ENCODE measurements at places on chromosomes 13 and 19.

DNA sequence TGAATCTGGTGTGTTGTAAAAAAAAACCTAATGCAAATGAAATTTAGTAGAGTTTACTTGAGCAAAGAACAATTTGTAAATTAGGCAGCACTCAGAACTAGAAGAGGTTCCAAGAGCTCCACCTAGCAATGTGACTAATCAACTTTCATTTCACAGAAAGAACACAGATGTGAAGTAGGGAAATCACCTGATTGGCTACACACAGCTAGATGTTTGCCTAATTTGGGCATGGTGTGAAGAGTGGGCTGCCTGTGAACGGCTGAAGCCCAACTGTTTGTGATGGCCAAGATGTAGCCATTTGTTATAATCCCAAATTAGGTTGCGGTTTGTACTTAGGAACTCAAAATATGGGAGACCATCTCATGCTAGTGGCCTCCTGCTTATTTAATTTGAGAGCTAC lies 724.4 kb upstream of the SLITRK5 start:
- no peak for DNase-seq

DNA sequence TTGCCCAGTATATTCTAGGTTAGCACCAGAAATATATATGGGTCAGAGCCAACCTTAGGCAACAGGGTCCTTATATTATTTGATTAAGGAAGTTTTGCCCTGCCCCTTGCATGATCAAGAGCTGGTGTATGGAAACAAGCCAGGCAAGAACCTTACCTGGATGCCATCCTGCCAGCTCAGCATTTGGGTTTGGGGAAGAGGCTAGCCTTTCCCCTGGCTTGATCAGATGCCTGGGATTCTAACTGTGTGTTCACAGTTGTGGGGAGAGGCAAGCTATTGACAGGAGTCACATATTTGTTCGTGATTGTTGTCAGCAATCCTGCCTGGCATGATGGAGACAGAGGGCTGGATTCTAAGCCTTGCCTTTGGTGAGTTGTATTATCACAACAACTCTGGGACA lies 260.0 kb upstream of the DACH1 start:
- DNase-seq = no peak

DNA sequence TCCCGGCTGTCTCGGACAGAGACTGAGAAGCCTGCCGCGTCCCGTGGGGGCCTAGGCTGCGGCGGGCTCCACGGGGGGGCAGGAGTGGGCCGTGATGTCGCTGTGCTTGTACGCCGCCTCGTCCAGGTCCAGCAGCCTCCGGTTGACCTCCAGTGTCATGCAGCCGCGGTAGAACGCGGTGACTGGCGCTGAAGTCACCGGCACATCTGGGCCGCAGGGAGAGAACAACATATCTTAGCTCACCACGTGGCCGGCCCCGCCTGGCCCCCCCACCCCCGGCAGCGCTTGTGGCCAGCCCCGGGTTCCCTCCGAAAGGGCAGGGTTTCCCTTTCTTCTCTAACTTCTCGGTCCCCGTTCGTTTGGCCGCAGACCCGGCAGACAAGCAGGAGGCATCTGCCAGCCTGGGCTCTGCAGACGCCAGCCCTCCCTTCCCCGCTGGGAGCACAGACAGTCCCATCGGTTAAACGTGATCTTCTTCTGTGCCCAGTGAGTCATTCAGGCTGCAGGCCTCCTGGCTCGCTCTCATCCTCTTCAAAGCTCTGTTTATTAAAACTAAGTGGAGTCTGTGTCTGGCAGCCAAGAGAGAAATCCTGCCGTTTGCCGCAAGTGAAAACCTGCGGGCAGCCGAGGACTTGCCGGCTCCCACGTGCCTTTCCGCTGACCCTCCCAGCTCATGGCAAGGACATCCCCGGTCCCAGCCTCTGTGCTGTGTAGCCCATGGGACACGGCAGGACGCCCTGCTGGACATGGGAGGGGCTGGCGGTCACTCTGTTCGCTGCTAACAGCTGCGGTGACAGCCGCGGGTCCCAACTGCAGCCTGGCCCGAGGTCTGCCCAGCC lies 42.8 kb downstream of the GAS6 start:
- DNase-seq = no peak

DNA sequence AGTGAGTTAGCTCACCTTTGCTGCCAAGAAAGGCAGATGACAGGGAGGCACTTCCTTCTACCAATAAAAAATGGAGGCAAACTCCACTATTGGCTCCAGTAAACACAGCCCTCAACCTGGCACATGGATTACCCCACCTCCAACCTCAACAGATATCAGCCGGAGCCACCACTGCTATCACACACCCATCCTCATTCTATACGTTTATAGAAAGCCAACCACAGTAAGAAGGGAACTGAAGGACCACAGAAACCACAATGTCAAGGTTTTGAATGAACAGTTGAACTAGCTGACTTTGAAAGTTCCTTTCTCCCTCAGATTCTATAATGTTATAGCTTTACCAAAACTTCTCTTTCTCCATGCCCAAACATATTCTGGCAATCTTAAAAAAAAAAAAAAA lies 526.2 kb downstream of the UQCRFS1 start:
- DNase-seq = no peak

DNA sequence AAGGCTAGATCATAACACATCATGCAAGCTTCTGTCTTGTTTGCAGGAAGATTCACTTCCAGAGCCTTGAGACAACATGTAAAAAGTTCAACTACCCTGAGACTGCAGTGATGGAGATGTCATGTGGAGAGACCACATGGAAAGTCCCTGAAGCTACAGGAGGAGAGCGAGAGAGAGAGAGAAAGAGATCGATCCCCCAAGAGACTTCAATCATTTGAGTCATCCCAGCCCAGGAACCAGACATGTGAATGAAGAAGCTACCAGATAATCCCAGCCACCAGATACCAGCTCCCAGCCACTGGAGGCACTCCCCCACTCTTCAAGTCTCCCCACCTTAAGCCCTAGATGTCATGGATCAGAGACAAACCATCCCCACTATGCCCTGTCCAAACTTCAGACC lies 10.7 kb upstream of the EVI5L start:
- no peak for DNase-seq

- DNase-seq = no peak
Measured at GRCh38 chr19:35293363-35293739, 1.4 kb downstream of the MAG start.

GRCh38 chr19:5804516-5805461 lies at the start of gene NRTN:
NRTN (plus strand) TSS chr19:5805067; CDS start chr19:5824166, 19,099 bp downstream.
- DNase-seq = peak; percentile 86

DNA sequence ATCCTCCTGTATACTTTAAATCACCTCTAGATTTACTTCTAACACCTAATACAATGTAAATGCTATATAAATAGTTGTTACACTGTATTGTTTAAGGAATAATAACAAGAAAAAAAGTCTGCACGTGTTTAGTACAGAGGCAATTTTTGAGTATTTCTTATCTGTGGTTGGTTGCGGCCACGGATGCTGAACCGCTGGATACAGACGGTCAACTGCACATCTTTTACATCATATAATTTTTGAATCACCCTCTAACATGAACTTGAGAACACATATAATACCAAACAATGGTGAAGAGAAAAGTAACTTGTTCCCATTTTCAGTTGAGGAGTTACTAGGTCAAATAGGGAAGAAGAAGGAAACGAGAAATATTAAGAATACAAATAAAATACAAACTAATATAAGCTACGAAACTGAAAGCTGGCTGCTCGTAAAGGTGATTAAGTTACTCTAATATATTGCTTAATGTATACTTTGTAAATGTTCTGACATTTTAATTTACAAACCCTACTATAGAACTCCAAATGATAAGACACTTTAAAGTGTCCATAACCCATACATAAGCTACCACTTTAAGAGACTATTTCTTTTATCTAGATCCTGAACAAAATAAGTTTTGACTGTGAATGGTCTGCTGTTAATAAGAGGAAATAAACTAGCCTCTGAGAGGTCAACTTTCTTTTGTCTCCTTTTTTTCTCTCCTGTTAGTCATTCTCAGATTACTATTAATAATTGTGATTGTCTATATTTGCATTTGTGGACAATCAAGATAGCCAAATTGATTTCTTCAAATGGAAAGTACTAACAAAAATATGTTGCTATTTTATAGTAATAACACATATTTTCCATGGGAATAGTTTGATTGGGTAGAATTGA lies 457.4 kb downstream of the DIAPH3 start:
- DNase-seq = no peak

DNA sequence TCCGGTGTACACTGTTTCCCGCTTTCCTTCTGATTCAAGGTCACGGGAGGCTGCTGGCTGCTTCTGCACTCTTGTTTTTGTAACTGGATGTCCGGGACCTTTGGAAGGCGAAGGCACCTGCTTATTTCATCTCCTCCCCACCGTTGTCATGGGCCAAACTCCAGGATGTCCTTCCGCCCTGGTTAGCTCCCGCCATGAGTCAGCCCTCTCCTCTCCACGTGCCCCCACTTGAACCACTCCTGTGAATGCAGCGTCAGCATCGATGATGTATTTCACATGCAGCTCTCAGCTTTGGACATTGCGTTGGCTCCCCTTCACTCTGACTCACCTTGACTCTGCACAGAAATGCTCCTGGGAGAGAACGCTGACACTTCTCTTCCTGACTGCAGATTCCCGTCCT lies 5.5 kb upstream of the GALP start:
- DNase-seq = no peak

- DNase-seq = peak; percentile 83
Measured at GRCh38 chr19:47305309-47305751, 4.3 kb upstream of the C5AR1 start.

DNA sequence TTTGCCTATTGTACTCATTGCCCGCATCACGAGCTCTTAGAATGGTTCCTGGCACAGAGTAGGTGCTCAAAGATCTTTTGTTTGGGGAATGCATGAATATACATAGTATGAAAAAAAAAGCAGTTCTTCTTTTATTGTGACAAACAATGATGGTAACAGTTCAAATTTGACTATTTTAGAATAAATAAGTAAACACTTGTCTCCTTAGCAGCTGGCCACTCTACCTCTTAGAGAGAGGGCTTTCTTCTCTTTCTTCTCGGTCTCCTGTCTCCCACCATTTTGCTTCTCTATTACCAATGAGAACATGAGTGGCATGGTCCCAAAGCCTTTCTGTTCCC lies 639 bp upstream of the SLAIN1 start:
- DNase-seq = no peak

DNA sequence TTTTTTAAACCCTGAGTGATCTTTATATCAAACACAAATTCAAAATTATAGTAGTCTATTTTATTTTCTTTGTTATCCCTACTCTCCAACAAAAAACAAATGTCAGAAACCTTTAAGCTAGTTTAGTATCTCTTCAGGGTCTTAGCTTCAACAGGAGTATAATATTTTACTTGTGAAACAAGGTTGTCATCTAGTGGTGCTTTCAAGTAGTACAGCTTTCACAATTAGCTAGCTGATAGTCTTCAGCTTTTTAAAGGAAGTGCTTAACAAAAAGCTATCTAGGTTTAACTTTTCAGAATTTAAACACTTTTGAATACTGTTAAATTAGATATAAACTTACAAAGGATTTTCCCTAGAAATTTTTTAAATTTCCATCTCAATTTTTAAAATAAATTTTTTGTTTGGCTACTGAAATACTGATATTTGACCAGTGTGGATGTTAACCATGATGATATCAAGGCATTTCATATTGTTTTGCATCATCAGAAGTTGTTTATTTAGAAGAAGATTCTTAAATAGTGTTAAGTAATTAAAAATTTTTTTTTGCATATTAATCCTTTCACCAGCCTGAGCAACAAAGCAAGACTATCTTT lies 34.2 kb downstream of the TDRD3 start:
- peak; percentile 28 for DNase-seq

GRCh38 chr19:43818500-43818899 lies 8.6 kb upstream of the ZNF283 start:
- DNase-seq = no peak

Data from iPS-NIHi11 (cell line).